Caco-2 (cell line): ENCODE measurements at places on chromosomes 5 and 9. TPM values are rescaled to one million over a fixed set of nuclear protein-coding genes. Genes with fewer than 3 reads are reported as not detected.

GRCh38 chr5:147669169-147669869, 113.2 kb downstream of the JAKMIP2 start:
- DNase-seq = no peak

GRCh38 chr9:89642789-89643188, 38.0 kb downstream of the GADD45G start:
- no peak for DNase-seq

GRCh38 chr5:2899311-2899710, 147.8 kb upstream of the IRX2 start:
- DNase-seq = no peak

DNA sequence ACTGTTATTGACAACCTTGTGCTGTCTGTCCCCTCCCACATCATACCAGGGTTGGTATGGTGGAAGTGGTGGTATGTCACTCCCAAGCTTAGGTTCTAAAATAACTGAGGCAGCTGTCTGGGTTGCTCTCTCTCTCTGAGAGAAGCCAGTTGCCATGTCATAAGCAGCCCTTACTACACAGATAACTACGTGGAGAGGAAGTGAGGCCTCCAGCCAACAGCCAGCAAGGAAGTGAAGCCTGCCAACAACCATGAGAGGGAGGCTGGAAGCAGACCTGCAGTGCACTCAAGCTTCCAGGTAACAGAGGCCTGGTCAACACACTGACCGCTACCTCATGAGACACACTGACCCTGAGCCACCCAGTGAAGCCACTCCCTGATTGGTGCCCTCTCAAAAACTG, 18.6 kb downstream of the CTNNAL1 start:
- DNase-seq = no peak

The B4GALT1 gene
- 104 and 121 TPM in 2 replicates for total RNA-seq

The NUTM2G gene
- total RNA-seq = not detected in 2 replicates

- DNase-seq = no peak
These were observed 1134.1 kb downstream of the PTPRD start for GRCh38 chr9:9478741-9479140.
